Activated naive CD8-positive, alpha-beta T cell treated with anti-CD3 and anti-CD28 coated beads, Interleukin-2, amount 50 U/mL, for 16 hours (primary cell): ENCODE measurements at places on chromosomes 7 and 10.

DNA sequence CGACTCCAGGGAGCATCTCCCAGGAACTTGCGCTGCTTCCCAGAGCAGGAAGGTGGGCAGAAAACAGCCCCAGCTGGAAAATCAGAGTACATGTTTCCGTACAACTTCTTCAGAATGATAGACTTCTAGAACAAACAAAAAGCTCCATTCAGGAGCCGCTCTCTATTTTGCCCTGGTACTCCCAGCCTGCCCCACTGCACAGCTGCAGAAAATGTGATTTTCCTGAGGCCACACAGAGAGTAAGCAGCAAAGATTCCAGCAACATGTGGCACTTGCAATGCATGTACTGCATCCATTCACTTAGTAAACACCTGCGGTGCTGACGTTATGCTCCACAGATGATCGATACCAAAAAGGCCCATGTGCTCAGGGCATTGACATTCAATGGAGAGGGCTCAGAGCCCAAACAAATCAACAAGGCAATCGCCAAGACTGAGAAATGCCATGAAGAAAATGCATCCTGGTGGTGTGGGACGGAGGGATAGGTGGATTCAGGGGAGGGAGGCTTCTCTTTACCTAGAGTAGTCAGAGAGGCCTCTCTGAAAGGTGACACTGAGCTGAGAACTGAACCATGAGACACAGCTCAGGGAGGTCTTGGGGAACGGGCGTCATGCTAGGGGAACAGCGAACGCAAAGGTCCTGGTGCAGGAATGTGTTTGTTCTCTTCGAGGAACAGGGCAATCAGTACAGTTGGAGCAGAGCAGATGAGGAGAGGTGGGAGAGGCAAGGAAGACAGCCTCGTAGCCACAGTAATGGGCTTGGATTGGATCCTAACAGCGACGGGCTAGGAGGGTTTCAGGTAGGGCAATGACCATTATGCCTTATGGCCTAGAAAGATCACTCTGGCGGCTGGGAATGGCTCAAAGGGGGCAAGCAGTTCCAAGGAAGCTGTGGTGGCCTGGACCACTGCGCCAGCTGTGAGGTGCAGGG lies 35.3 kb upstream of the DUSP5 start:
- no peak for DNase-seq

- no peak for DNase-seq
Observed at GRCh38 chr10:33082373-33082895, 124.4 kb upstream of the ITGB1 start.

GRCh38 chr7:139774376-139774775 lies 3.4 kb downstream of the HIPK2 start:
- no peak for DNase-seq

GRCh38 chr10:91197127-91197526 lies 23.3 kb upstream of the PCGF5 start:
- DNase-seq, result no peak
